ENCODE measurements at places on chromosomes 13 and 19.

DNA sequence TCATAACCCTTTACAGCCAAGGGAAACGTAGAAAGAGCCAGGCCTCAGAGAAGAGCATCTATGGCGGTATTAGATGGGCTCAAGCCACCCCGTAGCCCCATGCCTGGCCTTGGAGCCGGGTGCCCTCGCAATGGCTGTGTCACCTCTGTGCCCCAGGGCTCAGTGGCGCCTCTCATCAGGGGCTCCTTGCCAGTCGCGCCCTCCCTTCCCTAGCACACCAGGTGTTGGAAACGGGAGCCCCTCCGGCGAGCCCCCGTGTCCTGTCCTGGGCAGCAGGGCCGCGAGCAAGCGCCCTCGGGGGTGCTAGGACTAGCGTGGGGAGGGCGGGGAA is 453 bp downstream of the ZNF256 start:
- DNase-seq: no peak

DNA sequence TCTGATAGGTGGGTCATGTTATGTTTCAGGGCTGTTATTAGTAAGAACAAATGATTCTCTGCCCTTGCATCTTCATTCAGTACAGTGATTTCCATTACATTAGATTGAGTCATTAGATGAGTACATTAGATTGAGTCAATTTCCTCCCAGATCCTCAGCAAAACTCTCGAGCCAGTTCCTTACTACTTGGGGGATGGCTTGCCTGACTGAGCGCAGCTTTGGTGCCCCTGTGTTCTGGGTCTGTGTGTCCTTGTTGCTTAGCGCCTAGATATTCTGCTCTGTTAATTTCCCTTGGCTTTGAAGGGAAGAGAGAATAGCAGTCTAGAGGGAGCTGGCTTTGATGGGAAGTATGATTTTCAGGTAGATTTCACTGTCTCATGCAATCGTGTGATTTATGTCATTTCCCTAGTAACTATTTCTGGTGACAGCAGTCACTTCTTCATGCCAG is 19.1 kb upstream of the SCEL start:
- DNase-seq: peak; percentile 77

GRCh38 chr19:48696353-48697010 is 711 bp downstream of the FUT2 start:
- no peak for DNase-seq

DNA sequence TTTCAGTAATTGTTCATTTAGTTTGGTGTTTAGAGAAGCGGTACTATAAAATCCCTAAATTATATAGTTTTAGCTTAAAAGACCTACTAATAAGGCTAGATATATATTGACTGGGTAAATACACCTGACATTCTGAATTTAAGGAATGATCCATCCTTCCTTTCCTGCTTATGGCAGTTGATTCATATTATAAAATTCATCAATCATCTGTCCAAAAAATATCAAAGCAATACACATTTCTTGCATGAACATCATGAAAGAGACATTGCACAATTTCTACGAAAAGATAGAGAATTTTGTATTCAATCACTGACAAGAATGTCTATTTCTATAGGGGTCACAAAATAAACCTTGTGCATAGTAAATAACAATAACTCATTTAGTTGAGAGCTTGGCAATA is 514.9 kb downstream of the SLITRK6 start:
- DNase-seq: no peak

- DNase-seq: no peak
Measured at GRCh38 chr19:49552749-49553148, 24.9 kb downstream of the RCN3 start.

- DNase-seq: no peak
Measured at GRCh38 chr13:64164435-64164834, 2748.8 kb upstream of the PCDH20 start.

DNA sequence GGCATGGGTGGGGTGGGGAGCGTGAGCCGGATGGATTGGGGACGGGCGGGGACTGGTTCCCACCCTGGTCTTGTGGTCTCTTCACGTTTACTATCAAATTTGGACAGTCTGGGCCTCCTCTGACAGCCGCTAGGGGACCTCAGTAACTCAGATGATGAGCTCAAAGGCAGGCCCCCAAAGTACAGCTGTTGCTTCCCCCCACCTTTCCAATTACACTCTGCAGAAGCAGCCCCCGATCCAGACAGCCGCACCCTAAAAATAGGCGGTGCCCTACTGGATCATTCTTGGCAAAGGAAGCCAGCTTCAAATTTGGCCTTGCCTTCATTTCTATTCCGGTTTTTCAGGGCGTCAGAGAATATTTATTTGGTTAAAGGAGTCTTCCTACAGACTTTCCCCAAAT is 1.9 kb upstream of the FOXO1 start:
- no peak for DNase-seq
